ENCODE measurements at places on chromosomes 13 and 19.

- no peak for DNase-seq
These were observed 3.3 kb upstream of the ICAM4 start for GRCh38 chr19:10283301-10284064.

DNA sequence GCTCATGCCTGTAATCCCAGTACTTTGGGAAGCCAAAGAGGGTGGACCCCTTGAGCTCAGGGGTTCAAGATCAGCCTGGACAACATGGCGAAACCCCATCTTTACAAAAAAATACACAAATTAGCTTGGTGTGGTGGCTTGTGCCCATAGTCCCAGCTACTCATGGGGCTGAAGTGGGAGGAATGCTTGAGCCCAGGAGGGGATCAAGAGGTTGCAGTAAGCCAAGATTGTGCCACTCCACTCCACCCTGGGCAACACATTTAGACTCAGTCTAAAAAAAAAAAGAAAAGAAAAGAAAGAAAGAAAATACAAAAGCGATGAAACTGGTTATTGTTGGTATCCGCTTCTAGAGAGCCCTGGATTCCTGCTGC, 597.4 kb downstream of the UQCRFS1 start:
- DNase-seq, result no peak

GRCh38 chr19:38993271-38993670, 17.7 kb upstream of the FBXO17 start:
- DNase-seq, result no peak

DNA sequence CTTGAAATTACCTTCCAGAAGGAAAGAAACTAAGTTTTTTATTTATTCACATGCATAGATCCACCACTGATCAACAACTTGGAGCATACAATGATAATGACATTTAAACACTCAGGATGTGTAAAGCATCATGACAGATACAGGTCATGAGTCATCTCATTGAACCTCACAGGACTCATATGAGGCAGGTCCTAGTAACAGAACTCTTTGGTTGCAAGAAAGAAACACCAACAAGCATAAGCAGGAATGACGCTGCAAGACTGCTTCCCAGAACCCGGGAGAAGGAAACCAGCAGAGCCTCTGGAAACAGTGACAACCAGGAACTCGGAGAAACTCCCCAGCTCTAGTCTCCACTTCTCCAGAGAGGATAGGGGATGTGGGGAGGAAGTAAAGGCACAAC, 60.8 kb upstream of the IPO5 start:
- no peak for DNase-seq

DNA sequence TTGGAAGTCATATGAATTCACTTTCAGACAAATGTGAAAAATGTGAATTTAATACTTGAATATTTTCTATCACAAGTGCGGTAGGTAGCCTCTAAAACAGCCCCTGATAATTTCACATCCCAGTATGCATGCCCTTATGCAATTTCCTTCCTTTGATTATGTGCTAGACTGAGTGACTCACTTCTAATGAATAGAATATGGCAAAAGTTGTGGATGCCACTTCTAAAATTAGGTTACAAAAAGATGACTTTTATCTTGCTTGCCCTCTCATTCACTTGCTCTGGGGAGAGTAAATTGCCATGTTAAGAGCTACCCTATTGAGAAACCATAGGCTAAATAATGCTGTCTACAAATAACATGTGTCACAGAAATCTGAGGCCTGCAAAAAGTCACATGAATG, 402.5 kb upstream of the PCDH9 start:
- DNase-seq, result no peak

- no peak for DNase-seq
These were observed 13.6 kb downstream of the ZSWIM4 start for GRCh38 chr19:13808856-13809255.

DNA sequence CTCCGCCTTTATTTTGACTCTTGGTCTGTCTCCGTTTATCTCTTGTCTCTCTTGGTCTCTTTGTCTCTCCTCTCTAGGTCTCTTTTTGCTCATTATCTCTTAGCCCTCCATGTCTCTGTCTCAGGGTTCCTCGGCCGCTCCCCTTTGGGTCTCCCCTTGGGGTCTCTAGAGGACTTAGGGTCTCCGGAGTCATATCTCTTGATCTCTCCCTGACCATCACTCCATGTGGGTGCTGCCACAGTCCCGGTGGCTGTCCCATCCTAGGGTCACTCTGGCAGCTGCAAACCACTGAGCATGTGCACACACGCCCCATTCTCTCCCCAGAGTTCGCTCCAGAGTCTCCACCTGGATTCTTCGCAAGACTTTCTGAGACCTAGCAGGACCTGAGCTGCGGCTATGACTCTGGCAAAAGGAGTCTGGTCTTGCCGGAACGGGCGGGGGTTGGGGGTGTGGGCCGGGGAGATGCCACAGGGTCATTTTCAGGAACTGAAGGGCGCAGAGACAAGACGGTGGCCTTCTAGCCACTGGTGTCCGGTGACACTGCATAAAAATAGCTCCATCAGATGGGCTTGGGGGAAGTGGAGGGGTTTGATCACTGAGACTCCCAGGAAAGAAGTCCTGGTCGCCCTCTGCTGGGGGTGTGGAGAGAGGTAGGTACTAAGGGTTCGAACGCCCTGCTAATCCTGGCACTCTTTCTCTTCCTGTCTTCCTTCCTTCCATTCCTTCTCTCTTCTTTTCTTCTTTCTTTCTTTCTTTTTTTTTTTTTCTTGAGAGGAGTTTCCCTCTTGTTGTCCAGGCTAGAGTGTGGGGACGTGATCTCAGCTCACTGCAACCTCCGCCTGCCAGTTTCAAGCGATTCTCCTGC, 1.2 kb upstream of the KCNA7 start:
- DNase-seq, result no peak

DNA sequence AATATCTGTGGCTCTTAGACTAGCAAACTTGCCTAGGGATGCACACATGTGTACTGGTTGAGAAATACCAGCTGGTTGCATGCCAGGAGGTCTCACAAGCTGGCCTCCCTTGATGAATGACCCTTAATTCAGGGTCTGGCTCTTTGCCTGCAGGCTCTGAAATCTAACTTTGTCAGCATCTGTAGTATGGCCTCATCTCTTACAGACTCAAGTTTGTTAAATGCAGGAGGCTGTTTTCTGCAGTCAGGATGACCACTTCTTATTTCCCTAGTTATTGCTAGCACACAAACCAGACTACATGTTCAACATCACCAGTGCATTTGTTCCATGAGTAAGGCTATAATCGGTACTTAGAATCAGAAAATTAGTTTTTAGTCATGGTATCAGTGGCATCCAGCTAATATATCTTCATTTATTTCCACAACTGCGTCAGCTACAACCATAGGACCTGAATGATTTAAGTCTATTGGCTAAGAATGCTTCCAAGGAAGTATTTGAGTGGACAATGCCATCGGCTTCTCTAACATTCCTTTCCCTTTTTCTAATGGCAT, 23.3 kb upstream of the POSTN start:
- DNase-seq, result no peak

GRCh38 chr13:27395007-27395510, 29.4 kb upstream of the GTF3A start:
- no peak for DNase-seq

DNA sequence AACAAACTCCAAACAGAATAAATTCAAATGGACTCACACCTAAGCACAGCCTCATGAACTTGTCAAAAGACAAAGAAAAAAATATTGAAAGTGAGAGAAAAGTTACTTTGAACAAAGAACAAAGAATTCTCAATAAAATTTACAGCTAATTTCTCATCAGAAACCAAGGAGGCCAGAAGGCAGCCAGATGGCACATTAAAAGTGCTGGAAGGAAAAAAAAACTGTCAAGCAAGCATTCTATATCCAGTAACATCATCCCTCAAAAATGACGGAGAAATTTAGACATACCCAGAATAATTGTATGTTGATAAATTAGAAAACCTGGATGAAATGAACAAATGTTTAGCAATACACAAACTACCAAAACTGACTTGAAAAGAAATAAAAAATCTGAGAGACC, 129.8 kb upstream of the UQCRFS1 start:
- DNase-seq, result no peak

DNA sequence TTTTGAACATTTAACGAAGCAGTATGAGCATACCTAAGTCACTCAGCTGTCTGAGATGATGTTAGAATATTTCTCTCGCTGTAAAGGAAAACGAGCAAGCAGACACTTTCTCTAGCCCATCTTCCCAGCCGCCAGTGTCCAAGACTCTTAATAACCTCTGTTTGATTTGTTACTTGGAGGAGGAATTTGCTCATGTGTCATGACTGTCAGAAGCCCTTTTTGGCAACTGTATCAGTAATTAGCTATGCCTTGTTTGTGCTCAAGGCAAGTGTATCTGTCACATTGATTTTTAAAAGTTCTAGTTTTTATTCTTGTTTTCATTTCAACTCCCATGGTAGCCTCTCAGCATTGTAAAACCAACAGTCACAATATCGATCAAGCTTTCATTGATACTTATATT, 828.4 kb upstream of the SLC10A2 start:
- no peak for DNase-seq

DNA sequence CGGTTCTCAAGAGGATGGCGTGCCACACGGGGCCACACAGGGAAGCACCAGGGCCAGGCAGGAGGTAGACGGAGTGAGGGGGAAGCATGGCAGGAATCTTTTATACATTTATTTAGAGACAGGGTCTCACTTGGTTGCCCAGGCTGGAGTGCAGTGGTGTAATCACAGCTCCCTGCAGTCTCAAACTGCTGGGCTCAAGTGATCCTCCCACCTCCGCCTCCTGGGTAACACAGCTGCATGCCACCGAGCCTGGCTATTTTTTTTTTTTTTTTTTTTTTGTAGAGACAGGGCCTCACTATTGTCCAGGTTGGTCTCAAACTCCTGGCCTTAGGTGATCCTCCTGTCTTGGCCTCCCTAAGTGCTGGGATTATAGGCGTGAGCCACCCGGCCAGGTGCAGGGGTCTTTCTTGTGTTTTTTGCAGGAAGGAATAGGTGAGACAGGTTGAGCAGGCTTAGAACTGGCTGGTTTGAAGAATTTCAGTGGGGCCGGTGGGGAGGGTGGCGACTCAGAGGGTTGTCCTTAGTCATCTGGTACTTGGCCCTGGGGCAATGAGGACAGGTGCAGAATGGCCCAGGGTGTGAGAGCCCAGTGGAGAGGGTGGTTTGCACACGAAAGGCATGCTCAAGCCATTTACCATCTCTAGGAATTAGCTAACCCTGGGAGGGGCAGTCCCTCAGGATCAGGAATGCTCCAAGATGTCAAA, 7.6 kb downstream of the SSC5D start:
- no peak for DNase-seq

- no peak for DNase-seq
These were observed 102.4 kb upstream of the SERTM1 start for GRCh38 chr13:36571444-36571843.

DNA sequence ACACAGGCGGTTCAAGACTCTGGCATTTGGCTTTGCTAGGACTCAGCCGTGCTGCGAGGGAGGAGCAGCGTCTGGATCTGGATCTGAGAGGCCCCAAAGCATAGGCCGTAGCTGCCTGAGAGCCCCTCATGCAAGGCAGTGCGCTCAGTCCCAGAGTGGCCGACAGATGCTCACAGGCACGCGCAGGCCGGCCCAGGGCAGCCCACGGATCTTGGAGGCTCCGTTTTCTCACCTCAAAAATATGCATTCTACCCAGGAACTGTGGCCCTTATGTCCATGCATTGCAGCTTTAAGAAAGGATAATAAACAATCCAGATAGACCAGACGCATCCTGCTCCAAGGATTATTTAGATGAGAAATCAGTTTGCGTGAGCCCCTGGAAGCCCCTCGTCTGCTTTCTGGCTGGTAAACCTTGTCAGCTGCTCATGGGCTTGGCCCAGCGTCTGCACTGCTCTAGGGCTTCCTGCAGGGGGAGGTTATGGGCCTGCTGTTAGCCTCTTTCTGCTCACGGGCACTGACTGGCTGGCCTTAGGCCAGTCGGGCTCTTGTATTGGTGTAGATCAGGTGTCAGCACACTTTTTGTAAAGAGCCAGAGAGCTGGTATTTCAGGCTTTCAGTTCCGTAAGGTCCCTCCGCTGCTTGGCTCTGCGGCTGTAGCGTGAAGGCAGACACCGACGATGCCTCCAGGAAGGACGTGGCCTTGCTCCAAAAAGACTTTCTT, 24.2 kb downstream of the TEX29 start:
- DNase-seq, result peak; percentile 87

DNA sequence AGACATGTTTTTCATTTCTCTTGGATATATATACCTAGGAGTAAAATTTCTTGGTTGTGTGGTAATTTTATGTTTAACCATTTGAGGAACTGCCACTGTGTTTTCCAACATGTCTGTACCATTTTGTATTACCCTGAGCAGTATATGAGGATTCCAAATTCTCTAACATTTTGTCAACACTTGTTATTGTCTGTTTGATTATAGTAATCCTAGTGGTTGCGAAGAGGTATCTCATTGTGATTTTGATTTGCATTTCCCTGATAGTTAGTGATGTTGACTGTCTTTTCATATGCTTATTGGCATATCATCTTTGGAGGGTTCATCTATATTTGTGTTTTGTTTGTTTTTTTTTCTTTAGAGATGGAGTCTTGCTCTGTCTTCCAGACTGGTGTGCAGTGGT, 21.4 kb downstream of the GARRE1 start:
- DNase-seq, result no peak

DNA sequence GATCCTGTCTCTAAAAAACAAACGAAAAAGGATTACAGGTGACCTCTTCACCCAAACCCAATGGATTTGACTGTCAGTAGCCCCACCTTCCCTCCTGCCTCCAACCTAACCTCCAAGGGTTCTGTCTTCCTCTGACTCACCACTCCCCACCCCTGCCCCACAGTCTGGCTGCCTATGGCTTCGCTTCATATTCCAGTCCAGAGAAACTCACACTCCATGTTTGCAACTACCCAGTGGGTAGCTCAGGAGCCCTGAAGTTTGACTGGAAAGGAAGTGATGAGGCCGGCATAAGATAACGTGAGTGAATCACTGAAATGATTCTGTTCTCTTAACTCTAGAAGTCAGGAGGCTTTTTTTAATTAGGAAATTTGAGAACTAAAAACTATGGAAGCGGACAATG, 303.9 kb downstream of the FOXO1 start:
- no peak for DNase-seq

DNA sequence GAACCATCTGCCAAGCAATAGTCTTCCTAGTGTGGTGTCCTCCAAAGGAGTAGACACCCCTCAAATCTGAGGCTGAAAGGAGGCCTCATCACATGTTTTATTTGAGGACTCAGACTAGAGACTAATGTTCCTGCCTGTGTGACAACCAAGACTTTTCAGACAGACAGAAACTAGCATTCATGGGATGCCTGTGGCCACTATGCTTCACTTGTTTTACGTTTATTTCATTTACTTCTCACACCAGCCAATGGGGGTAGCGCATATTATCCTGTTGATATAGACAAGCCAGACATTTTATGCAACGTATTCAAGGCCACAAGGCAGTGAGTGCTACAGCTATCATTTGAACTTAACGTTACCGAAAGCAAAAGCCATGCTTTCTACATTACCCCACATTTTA, 391.7 kb upstream of the HTR2A start:
- no peak for DNase-seq

GRCh38 chr19:6041991-6042481, 64.1 kb upstream of the RANBP3 start:
- no peak for DNase-seq
